ENCODE measurements at places on chromosomes 4 and X.

DNA sequence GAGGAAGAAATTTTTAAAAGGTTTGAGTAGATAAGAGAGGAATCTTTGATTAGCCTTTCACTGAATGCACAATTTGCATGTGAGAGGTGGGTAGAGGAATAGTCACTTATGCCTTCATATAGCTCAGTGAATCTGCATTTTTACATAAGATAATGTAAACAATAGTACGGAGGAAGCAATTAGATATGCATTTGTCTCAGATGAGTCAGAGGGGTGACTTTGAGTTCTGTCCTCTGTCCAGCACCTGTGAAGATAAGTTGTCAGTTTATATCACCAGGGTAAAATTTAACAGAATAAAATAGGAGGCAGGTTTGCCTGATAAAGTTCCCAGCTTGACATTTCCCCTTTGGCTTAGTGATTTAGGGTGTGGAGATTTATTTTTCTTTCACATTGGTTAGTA lies 841.9 kb downstream of the PCDH18 start:
- no peak for DNase-seq

DNA sequence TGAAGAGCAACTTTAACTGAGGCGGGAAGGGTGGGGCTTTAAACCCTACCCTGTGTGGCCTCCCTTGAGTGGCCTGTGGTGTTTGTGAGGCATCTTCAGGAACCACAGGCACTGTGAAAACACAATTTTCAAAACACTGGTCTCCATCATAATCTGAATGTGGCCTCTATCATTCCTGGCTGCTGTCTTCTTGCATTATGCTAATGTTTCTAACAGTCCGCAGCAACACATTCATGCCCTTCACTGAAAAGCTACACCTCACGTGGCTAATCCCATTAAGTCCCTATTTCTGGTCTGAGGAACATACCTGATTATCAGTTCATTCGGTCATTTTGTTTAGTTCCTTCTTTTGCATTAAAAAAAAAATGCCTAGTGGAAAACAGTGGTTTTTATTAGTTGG lies 94.6 kb downstream of the F11 start:
- DNase-seq, result no peak

- DNase-seq, result no peak
Measured at GRCh38 chr4:13891544-13891939, 264.0 kb upstream of the BOD1L1 start.

DNA sequence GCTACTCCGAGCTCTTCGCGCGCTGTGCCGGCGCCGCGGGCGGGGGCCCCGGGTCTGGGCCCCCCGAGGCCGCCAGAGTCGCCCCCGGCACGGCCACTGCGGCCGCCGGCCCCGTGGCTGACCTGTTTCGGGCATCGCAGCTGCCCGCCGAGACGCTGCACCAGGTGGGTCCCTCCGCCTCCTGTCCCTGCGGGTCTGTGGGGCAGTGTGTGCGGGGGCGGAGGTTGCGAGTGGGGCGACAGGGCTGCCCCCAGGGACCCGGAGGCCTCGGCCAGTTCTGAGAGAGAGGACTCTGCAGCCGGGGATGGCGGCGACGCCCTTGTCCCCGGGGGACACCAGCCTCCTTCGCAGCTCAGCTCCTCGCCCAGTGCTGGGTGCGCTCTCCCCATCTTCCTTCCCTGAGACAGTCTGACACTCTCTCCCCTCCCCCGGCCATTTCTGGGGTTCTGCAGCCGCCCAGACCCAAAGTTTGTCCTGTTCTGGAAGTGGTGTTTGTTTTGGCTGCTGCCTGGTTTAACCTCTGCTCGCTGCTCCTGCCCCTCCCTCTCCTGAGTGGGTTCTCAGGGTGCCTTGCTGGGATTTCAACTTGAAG lies 609 bp downstream of the REPS2 start:
- DNase-seq, result no peak

- DNase-seq, result no peak
Measured at GRCh38 chr4:40453912-40454311, 118.8 kb downstream of the CHRNA9 start.

- no peak for DNase-seq
Measured at GRCh38 chr4:88350786-88351185, 27.9 kb upstream of the HERC6 start.

DNA sequence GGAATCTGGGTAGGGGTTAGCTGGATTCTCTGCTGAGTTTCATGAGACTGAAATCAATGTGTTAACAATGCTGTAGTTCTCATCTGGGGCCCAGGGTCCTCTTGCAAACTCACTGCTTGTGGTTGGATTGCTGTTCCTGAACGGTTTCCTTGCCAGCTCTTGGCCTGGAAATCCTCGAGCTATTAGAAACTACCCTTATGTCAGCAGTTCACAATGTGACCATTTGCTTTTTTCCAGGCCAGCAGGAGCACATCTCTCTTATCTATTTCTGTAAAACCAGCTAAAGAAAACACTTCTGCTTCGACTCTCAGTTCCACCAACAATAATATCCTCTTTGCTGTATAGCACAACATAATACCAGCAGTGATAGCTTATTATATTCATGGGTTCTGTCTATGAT lies 140.1 kb upstream of the TRAM1L1 start:
- peak; percentile 21 for DNase-seq

- DNase-seq, result no peak
Measured at GRCh38 chr4:62676962-62677361, 1476.8 kb downstream of the ADGRL3 start.

- DNase-seq, result no peak
Measured at GRCh38 chr4:184775854-184776555, 42.1 kb upstream of the CENPU start.

GRCh38 chrX:468979-469378 lies 82.3 kb upstream of the PPP2R3B start:
- DNase-seq, result no peak

GRCh38 chr4:39320381-39321115 lies 45.6 kb downstream of the RFC1 start:
- DNase-seq, result no peak

- no peak for DNase-seq
Measured at GRCh38 chrX:23884427-23885024, 23.2 kb downstream of the APOO start.
